ENCODE measurements at places on chromosomes 1 and 21. TPM values are rescaled to one million over a fixed set of nuclear protein-coding genes. Genes with fewer than 3 reads are reported as not detected.

SLC44A3 gene
- 3.8 TPM for total RNA-seq

GIPC2 gene
- total RNA-seq: not detected

MAP10 gene
- not detected for total RNA-seq

MMEL1 gene
- total RNA-seq: not detected

CFHR3 gene
- total RNA-seq: not detected

TMEM240 gene
- total RNA-seq: 0.47 TPM

S100A2 gene
- 15.8 TPM for total RNA-seq

SUSD4 gene
- total RNA-seq: 0.03 TPM

FAM78B gene
- 0.11 TPM for total RNA-seq

WNT3A gene
- total RNA-seq: not detected

EVA1C gene
- total RNA-seq: 19.6 TPM

STYXL2 gene
- total RNA-seq: not detected

LDLRAD2 gene
- total RNA-seq: not detected

RGS5 gene
- total RNA-seq: 1.9 TPM

GRCh38 chr1:214634267-214634666, 31.3 kb downstream of the CENPF start:
- no peak for DNase-seq

GRCh38 chr1:161933592-161934588, 89.8 kb downstream of the OLFML2B start:
- DNase-seq: no peak

GRCh38 chr1:20322825-20323612, 32.3 kb downstream of the VWA5B1 start:
- DNase-seq: no peak

DNA sequence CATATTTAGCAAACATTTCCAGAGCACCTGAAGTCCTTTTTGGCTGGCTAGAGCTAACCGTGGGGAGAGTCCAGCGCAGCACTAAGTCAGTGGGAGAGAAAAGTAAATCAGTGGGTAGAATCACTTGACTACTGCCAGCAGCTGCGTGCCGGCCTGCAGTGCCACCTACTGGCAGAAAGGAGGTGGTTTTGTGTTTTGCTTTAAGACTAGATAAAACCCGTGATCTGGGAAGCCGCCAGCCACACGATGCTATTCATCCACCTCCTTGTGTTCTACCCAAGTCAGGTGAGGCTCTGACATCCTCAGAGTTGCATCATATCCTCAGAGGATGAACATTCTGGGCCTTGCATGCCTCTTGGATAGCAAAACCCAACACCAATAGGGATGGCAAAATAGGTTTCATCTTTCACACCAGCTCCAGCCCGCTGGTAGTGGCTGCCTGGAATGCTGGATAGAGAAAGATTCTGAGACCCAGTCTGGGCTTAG, 14.1 kb upstream of the HEYL start:
- peak; percentile 62 for DNase-seq

DNA sequence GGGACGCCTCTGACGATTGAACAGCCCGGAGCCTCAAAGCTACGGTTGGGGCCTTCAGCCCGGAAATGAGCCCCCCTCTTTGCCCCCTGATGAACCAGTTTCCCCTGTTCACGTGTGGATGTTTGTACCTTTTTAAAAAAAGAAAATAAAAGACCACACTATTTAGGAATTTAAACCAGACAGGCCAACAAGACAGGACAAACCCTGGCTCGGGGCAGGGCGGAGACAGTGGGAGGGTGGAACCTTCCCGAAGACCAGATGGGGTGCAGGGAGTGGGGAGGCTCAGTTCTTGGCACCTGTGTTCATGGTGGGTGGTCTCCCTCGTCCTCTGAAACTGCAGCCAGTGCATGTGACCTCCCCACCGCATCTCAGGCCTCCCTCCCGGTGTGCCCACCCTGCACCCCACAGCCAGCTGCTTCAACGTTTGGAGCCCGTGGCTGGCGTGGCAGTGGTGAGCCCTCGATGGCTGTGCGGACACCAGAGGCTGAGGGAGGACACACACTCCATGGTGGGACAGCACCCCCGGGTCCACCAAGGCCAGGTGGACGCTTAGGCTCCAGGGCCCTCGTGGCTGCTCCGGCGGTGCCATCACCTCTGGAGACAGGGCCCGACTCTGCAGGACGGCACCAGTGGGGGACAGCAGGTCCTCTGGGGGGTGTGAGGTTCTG, 45.6 kb downstream of the COL18A1 start:
- no peak for DNase-seq

GRCh38 chr1:18924221-18924691, 21.9 kb upstream of the ALDH4A1 start:
- DNase-seq: no peak

GRCh38 chr1:73162564-73162963, 880.2 kb upstream of the NEGR1 start:
- no peak for DNase-seq

DNA sequence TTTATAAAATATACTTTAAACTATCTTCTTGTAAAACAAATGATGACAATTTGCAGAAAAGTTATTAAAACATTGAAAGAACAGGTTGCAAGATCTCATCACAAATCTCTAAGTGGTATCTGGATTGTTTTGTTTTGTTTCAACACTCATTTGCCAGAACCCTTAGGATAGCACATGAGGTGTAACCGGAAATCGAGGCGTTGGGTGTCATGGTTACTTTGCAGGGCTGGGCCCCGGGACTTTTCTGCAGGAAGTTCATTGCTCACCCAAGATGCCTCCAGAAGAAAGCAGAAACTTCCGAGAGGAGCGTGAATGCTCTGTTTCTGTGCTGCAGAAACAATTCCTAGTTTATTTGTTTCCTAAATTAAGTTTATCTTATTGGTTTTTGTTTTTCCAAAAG, 2.5 kb downstream of the DISC1 start:
- DNase-seq: no peak

DNA sequence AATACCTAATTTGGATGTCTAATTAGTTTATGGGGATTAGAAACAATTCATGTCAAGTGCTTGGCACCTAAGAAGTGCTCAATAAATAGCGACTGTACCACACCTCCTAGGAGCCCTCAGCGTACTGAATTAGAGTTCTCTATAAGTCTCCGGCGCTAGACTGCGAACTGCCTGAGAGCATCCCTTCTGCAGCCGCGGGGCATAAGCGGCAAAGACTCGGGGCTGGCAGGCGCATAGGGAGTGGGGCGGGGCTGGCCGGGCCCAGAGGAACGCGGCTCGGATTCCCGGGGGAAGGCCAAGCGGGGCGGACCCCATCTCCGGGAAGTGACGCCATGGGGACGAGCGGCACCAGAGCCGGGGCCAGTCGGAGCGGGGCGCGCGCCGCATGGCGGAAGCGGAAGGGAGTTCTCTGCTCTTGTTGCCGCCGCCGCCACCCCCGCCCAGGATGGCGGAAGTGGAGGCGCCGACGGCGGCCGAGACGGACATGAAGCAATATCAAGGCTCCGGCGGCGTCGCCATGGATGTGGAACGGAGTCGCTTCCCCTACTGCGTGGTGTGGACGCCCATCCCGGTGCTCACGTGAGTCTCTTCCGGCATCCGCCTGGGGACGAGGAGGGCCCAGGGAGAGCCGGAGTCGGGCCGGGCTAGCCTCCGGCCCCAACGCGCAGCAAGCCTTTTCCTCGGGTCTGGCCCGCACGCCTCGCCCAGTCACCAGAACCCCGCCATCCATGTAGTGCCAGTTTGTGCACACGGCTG, at the start of gene TMEM222:
Gene TMEM222 (plus strand): TSS at position 351 of the 756 bp plus-strand sequence. CDS start 35 bp downstream, at position 386.
- DNase-seq: peak; percentile 95

- DNase-seq: no peak
Measured at GRCh38 chr1:3438661-3439180, 15.7 kb upstream of the ARHGEF16 start.

- no peak for DNase-seq
Measured at GRCh38 chr1:79151006-79151796, 144.7 kb upstream of the ADGRL4 start.

DNA sequence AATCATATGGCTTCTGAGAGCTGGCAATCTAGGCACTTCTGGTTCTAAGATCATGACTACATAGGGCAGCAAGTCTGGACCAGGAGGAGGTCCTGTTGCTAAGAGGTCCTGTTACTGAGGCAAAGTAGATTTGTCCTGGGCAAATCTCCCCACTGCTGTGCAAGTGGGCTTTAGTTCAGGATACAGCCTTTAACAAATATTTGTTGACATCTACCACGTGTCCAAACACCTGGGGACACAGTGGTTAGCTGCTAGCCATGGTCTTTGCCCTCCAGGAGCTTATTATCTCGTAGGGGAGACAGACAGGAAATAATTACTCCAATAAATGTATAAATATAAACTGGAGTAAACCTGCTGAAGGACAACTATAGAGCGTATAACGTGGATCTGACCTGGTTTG, 3.2 kb downstream of the CGN start:
- DNase-seq: no peak

DNA sequence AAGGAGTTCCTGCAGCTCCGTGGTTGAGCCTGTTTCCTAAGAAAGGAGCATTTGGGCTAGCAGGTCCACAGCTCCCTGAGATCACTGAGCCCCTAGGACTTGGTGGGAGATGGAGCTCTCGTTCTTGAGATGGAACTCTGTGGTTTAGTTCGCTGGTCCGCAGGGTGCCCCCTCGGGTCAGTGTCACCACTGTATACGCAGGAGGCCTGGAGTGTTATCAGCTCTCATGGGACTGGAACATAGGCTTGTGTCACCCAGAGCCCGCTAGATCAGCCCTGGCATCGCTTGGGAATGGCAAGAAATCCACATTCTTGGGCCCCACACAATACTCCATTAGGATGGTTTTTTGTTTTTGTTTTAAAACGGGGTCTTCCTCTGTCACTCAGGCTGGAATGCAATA, 3.6 kb downstream of the SNAP47 start:
- no peak for DNase-seq

- DNase-seq: no peak
Measured at GRCh38 chr1:197330213-197330612, 62.2 kb downstream of the CRB1 start.

GRCh38 chr1:217892750-217893149, 261.6 kb downstream of the SPATA17 start:
- DNase-seq: no peak

- no peak for DNase-seq
Measured at GRCh38 chr1:26134466-26134865, 22.8 kb downstream of the PDIK1L start.

- DNase-seq: peak; percentile 78
Measured at GRCh38 chr1:33143698-33144097, 38.1 kb downstream of the TRIM62 start.

GRCh38 chr1:78624035-78624434, 3.8 kb downstream of the IFI44L start:
- DNase-seq: no peak

GRCh38 chr21:42194863-42195262, 24.1 kb upstream of the ABCG1 start:
- no peak for DNase-seq
